ENCODE measurements at places on chromosomes 5 and 9.

- DNase-seq, result no peak
Observed at GRCh38 chr9:125258160-125258785, 3.4 kb upstream of the GAPVD1 start.

DNA sequence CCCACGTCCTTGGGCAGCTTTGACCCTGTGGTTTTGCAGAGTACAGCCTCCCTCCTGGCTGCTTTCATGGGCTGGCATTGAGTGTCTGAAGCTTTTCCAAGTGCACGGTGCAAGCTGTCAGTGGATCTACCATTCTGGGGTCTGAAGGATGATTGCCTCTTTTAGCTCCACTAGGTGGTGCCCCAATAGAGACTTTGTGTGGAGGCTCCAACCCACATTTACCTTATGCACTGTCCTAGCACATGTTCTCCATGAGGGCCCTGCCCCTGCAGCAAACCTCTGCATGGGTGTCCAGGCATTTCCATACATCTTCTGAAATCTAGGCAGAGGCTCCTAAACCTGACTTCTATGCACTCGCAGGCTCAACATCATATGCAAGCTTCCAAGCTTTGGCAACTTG is 644.2 kb upstream of the CDH9 start:
- DNase-seq, result no peak

- no peak for DNase-seq
Observed at GRCh38 chr5:458547-459353, 15.8 kb downstream of the EXOC3 start.

DNA sequence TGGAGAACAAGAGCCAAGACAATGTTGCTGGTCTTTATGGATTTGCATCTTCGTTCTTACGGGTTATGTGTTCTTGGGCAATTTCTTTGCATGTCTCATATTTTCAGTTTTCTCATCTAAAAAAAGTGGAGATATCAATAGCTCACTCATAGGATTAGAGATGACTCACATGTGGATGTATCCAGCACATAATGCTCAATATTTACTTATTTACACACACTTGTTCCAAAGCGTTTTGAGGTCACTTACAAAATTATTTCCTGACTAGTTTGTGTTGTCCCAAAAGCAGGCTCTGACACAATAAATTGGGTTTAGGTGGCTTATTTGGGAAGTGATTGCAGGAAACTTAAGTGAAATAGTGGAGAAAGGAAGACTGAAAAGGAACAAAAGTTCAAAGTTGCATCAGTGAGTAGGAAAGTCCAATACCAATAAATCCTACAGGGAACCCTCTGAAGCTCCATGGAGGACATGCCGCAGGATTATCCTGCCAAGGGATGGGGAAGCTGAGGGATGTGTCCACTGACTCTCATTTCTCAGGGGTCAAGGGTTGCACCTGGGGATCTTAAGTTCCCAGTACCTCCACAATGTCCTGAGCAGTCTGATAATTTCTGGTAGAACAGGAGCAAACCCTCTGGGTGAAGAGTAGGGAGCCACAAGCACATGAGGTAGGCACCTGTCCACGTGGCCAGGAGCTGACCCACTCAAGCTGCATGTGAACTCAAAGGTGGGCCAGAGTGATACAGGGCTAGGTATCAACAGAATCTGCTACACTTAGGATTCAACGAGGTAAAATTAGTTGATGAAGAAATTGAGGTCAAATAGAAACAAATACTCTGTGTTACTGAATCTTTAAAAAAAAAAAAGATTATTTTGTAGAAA is 37.4 kb upstream of the SLC44A1 start:
- DNase-seq, result no peak

GRCh38 chr5:107671742-107672210 is 1.0 kb upstream of the EFNA5 start:
- no peak for DNase-seq

DNA sequence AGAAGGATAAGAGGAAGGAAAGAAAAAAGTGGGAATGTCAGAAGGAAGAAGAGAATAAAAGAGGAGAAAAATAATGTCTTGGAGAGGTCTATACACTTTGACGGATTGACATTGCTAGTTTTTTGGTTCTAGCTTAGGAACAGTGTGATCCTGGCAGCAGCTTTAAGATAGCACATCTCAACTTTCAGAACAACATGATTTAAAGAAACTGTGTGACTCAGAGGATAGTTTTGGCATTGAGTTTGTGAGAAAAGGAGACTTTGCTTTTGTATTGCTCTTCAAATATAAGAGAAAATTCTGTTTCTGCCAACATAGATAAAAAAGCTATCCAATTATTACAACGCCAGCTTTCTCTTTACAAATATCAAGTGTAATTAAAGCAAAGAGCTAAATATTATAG is 260.7 kb upstream of the ARRDC3 start:
- DNase-seq, result no peak

- no peak for DNase-seq
Observed at GRCh38 chr9:129575818-129576217, 45.1 kb downstream of the C9orf50 start.

- no peak for DNase-seq
Observed at GRCh38 chr5:54443270-54443669, 12.2 kb upstream of the HSPB3 start.

- DNase-seq, result peak; percentile 39
Observed at GRCh38 chr5:172350212-172351181, 66.9 kb upstream of the UBTD2 start.

- DNase-seq, result no peak
Observed at GRCh38 chr5:67824852-67825251, 390.7 kb upstream of the PIK3R1 start.

- no peak for DNase-seq
Observed at GRCh38 chr9:111271481-111272080, 58.4 kb downstream of the OR2K2 start.

GRCh38 chr5:100826133-100826532 is 76.9 kb downstream of the ST8SIA4 start:
- no peak for DNase-seq

DNA sequence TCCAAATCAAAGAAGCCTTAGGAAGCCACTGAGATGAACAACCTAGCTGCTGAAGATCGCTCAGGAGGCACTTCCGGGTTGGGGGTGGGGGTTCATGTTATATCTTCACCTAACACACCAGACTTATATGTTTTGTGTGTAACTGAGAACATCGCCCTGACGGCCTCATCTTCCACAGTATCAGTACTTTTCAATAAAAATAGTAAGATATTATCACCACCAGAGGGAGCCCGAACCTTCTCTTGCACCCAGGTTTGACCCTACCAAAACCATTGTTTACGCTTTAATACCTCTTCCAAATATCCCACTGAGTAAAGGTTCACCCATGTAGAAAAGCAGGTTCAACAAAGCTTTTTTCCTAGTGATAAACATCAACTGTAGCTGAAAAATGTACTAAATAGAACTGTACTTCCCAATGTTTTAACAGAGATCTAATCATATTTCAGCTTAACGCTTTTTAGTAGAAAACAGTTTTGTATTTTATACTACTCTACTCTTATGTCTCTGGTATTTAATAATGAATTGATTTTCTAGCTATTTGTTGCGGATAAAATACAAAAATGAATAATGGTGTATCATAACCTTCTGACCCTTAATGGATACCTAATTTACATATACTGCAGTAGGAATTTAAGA is 244.0 kb downstream of the EPB41L4A start:
- no peak for DNase-seq

DNA sequence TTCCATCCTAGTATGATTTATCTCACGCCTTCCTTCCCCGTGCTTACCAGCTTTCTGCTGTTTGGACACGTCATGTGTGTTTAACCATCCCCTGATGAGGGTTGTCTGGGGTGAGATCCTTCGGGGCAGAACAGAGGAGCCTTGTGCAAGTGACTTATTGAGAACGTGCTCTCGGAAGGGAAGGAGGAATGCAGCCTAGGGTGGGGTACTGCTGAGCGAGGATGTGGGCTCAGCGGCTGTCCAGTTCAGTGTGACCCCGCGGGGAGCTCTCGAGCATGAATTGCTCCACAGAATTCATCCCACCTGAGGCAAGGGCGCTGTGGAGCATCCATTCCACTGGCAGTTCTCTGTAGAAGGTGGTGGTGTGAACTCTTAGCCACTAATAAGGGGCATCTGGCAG is 4.0 kb downstream of the MYOZ3 start:
- no peak for DNase-seq

DNA sequence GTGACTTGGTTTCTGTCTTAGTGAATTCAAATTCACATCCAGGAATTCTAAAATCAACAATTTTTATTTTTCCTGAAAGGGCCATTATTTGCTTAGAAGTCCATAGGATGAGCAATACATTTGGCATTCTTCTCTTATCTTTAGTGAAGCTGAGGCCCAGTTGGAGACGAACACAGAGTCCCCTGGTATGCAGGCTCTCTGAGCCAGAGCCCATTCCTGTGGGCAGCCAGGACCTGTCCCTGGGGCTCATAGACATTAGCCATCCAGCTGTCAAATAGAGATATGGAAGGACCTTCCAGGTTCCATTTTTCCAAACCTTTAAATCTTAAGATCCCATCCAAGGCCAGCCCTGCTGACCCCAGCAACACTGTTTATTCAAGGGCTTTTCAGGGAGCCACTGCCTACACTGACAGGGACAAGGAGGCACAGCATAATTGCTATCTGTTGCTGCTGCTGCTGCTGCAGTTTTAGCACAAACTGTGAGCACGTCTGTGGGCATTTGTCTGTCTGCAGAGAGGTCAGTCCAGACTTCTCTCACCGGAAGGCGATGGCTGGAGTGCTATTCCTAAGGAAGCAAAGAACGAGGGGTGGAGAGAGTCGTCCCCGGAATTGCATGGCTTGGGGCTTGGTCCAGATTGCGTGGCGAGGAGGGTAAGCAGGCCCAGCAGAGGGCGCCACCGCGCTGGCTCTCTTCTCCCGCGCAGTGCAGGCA is 639.0 kb downstream of the CCDC171 start:
- peak; percentile 79 for DNase-seq

GRCh38 chr5:100861148-100861547 is 41.9 kb downstream of the ST8SIA4 start:
- DNase-seq, result no peak

DNA sequence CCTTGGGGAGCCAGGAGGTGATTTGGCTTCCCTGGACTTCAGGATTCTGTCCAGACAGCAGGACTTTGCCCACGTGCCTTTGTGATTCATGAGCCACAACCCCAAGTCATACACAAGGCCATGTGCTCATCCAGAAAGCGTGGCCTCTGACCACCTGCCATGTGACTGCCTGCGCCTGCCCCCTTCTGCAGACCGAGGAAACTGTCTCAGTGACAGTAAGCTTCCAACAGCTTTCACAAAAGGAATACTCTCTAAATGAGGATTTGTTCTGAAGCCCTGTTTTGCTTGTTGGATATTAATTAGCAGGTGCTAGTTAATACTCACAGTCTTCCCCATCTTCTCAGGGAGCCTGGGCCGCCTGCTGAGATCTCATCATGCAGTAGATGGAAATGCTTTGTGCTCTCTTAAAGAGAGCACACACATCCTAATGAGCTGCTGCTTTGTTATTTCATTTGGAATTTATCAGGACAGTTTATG is 36.9 kb upstream of the ANGPTL2 start:
- no peak for DNase-seq

DNA sequence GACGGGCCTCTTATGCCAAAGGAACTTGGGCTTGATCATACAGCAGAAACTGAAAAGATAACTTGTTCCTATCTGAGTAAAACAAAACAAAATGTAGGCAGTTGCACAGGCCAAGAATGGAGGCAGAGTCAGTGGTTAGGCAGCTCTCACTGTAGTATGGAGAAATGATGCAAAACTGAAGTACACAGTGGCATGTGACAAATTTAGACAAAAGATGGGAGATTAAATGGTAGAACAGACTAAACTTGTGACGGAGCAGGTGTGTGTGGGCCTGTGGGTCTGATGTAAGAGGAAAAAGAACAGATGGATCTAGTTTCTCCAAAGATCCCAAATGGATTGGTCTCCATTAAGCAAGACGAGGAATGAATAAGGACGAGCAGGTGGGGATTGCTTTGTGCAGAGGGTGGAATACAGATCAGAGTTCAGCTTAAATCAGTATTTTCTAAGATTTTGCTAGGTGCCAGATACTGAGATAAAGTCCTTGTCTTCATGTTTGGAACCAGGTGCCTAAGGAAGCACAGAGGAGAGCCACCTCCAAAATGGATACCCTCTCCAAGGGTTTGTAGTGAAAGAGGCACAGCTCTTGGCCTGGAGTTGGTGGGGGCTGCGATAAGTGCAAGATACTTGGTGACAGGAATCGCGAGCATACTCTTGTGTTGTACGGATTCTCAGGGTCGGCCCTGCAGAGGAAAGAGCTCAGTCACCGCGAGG is 722 bp upstream of the DCP2 start:
- no peak for DNase-seq

DNA sequence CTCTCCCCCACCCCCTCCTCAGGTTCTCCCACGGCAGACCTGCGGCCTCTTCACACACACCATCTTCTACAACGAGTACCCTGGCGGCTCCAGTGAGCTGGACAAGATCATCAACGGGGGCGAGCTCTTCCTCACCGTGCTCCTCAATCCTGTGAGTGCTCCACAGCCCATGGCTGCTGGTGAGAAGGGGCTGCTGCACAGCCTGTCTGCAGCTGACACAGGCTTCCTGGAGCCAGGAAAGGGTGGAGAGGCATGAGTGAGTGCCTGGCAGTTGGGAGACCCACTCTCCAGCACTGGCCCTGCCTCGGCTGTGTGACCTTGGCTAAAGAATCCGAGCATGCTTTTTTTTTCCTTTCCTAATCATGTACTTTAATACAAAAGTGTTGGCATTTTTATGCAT is 31.3 kb downstream of the NDST1 start:
- no peak for DNase-seq

GRCh38 chr5:156783092-156783491 is 67.0 kb upstream of the PPP1R2B start:
- DNase-seq, result no peak

DNA sequence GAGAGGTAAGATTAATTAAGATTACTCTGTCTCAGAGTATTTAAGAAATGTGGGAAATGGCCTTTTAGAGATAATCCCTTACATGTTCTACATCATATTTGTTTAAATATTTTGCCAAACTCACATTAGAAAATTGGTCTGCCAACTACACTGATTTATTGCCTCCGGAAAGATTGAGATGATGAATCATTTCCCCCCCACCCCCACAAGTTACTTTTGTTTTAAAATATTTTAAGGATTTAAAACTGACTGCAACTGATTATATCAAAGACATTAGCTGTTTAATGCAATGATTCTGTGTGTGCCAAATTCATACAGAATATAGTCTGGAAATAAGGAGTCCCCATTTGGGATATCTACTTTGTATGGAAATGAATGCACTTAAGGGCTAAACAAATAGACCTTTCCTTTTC is 674.4 kb downstream of the PRR16 start:
- no peak for DNase-seq

GRCh38 chr9:1173211-1173610 is 123.1 kb downstream of the DMRT2 start:
- no peak for DNase-seq

DNA sequence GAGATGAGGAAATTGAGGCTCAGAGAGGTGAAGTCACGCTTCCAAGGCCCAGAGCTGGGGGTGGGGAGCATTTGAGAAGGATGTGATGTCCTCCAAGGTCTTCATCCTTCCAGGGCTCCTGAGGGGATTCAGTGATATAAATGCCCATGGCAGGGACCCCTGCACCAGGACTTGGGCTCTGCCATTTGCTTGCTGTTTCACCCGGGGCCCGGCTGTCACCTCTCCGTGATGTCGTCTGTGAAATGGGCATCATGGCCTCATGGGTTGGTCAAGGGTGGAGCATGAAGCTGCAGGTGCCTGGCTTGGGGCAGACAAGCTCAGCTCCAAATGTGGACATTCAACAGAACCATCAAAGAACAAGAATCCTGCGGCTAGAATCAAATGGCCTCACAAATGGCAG is 253.1 kb downstream of the PBX3 start:
- DNase-seq, result peak; percentile 28

All from lower lobe of right lung (tissue), 2 donors.